ENCODE measurements at places on chromosomes 13 and 19. TPM values are rescaled to one million over a fixed set of nuclear protein-coding genes. Genes with fewer than 3 reads are reported as not detected.

DNA sequence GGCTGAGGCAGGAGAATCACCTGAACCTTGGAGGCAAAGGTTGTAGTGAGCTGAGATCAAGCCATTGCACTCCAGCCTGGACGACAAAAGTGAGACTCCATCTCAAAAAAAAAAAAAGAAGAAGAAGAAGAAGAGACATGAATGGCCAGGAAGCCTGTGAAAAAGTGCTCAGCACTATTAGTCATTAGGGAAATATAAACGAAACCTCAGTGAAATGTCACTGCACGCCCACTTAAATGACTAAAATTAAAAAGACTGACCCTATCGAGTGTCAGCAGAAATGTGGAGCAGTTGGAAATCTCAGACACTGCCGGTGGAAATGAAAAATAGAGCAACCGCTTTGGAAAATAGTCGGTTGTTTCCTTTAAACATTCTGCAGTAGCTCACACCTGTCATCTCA, 5.5 kb upstream of the TYROBP start:
- no peaks in the 10 kb centered on the region for H3K36me3 ChIP-seq
- H3K27ac ChIP-seq = no peak overlapping the region
- no peak overlapping the region for H3K4me3 ChIP-seq
- H3K4me1 ChIP-seq = peaks cover 51% of the 10 kb centered on the region

DNA sequence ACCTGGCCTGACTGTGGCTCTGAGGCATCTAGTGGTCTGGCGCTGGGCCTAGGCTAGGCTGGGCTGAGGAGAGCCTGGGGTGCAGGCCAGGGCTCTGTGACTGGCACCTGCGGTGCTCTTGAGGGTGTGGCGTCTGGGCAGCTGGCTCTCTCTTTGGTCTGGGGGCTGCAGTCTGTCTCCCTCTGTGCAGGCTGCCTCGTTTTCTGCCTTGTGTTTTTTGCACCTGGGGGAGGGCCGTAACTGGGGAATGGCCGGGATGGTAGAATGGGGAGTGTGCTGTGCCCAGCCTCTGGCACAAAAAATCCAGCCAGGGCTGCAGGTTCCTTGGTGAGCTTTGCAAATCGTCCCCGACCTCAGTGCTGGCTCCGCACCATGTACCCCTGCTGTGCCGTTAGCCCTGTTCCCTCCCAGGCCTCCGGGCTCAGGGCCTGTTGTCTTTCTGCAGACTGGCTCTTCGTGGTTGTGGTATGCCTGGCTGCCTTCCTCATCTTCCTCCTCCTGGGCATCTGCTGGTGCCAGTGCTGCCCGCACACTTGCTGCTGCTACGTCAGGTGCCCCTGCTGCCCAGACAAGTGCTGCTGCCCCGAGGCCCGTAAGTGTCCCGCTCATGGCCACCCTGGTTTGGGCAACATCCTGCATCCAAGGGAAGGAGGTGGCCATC, 6.5 kb upstream of the USF2 start:
- H3K27ac ChIP-seq = no peak overlapping the region
- H3K4me3 ChIP-seq = no peak overlapping the region
- no peaks in the 10 kb centered on the region for H3K27me3 ChIP-seq
- H3K36me3 ChIP-seq = peaks cover 6% of the 10 kb centered on the region
- H3K4me1 ChIP-seq = peaks cover 33% of the 10 kb centered on the region

DNA sequence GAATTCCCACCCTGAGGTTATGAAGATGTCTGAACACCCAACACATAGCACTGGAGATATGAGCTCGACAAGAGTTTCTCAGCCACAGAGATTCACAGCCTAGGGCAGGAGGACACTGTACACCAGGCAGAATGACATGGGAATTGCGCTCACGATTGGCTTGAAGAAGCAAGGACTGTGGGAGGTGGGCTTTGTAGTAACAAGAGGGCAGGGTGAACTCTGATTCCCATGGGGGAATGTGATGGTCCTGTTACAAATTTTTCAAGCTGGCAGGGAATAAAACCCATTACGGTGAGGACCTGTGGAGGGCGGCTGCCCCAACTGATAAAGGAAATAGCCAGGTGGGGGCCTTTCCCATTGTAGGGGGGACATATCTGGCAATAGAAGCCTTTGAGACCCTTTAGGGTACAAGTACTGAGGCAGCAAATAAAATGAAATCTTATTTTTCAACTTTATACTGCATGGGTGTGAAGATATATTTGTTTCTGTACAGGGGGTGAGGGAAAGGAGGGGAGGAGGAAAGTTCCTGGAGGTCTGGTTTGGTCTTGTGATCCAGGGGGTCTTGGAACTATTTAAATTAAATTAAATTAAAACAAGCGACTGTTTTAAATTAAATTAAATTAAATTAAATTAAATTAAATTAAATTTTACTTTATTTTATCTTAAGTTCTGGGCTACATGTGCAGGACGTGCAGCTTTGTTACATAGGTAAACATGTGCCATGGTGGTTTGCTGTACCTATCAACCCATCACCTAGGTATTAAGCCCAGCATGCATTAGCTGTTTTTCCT, 7.0 kb downstream of the KLK3 start:
- no peak overlapping the region for H3K27ac ChIP-seq
- H3K4me3 ChIP-seq = no peak overlapping the region
- no peaks in the 10 kb centered on the region for H3K4me1 ChIP-seq
- no peak for DNase-seq
- H3K27me3 ChIP-seq = peaks cover 3% of the 10 kb centered on the region
- no peaks in the 10 kb centered on the region for H3K36me3 ChIP-seq

Gene SOHLH2
- polyA plus RNA-seq = not detected

Gene KLF1
- polyA plus RNA-seq = not detected

Gene PROZ
- polyA plus RNA-seq = not detected
